Stimulated activated naive CD8-positive, alpha-beta T cell treated with anti-CD3 and anti-CD28 coated beads, Interleukin-15, amount 100 ng/mL, for 72 hours (primary cell): ENCODE measurements at places on chromosomes 2 and 18.

- no peak for DNase-seq
These were observed 62.0 kb downstream of the GLI2 start for GRCh38 chr2:120797421-120798221.

GRCh38 chr2:155965415-155966063 is 367.0 kb downstream of the NR4A2 start:
- no peak for DNase-seq

DNA sequence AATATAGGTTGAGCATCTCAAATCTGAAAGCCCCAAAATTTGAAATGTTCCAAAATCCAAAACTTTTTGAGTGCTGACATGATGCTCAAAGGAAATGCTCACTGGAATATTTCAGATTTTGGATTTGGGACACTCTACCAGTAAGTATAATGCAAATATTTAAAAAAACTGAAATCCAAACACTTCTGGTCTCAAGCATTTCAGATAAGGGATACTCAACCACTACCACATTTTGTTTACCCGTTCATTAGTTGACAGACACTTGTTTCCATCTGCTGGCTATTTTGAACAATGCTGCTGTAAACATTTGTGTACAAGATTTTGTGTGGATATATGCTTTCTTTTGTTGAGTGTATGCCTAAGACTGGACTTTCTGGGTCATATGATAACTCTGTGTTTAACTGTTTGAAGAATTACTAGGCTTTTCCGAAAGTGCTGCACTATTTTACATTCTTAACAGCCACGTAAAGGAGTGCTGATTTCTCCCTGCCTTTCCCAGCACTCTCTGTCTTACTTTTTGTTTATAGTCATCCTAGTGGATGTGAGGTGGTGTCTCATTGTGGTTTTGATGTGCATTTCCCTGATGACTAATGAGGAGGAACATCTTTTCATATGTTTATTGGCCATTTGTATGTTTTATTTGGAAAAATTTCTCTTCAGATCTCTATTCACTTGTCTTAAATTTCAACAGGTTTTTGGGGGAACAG is 19.5 kb upstream of the DCDC2C start:
- DNase-seq: no peak

DNA sequence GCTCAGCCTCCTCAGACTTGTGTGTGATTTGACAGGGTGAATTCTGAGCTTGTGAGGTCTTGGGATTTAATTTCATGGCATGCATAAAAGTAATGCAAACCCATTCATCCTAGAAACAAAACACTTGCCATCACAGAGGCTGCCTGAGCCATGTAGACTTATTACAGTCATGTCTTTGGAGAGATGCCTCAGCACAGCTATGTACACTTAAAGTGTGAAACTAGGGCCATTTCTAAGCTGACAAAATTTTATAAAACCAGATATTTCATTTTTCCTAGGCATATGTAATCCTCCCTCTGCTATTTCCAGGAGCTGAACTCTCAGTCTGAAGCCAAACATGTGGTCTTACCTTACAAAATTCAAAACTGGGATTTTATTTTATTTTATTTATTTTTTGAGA is 322.2 kb upstream of the SPHKAP start:
- DNase-seq: no peak

GRCh38 chr18:50853863-50854271 is 25.1 kb upstream of the ME2 start:
- DNase-seq: no peak

DNA sequence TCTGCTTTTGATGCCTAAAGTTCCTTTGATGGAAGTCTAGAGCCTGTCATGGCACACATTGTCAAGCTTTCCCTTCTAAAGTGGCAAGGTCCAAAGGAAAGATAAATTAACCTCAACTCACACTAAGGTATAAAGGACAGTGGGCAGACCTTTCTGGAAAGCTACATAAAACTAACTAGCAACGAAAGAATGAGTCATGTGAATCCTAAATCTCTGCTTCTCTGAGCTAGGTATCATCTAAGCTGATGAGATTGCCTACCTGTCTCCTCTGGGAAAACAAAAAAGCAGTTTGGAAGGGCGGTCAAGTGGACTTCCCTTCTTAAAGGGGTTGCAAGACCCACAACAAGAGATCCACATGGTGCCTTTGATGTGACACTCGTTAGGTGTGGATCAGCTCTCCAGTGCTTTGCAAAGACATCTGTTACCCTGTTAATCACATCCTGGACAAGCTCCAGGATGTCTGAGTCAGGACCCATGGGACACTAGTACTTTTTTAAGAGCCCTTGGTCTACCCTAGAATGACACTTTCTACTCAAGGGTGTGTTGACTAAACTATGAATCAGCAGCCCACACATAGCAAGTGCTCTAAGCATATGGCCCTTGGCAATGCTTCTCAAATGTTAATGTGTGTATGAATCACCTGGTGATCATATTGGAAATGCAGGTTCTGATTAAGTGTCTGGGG is 173.5 kb downstream of the ALK start:
- no peak for DNase-seq

GRCh38 chr2:240399419-240400324 is 35.8 kb upstream of the GPC1 start:
- DNase-seq: no peak

GRCh38 chr2:106812383-106812782 is 73.6 kb downstream of the ST6GAL2 start:
- no peak for DNase-seq

GRCh38 chr2:23692851-23693605 is 233.9 kb downstream of the ATAD2B start:
- no peak for DNase-seq

DNA sequence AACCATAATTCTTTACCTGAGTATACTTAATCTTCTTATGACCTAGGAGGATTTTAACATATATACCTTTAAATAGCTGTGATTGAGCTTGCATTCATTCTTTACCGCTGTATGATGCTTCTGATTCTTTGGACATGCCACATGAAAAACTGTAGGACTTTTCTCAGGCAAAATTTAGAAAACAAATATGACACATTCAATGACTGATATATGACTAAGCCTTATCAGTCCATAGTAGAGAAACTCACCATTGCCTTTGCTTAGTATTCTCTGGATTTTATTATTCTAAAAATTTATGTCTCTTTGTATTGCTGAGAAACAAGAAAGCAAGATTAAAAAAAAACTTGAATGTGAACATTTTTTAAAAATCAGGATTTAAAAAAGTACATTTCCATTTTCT is 3.7 kb downstream of the FAM171B start:
- no peak for DNase-seq

DNA sequence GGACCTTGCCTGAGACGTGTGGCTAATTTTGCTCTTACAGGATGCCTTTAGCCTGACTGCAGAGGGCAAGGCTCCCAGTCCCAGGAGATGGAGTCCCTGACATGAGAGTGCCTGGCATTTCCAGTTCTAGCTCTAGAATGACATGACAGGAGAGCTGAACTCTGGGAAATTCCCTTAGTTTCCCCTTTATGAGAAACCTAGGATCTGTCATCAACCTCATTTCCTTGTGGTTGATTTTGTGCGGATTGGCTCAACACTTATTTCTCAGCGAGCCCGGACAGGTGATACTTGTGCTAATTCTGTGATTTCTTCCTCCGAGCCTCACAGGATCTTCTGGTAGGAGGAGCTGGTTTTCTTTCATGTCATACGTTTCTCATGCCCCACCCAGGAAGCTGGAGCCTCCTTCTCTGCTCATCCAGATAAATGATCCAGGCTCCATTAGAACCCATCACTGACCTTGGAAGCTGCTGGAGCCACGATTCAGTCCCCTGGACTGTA is at the start of gene IL36G:
IL36G (plus strand) TSS at position 448 of the 498 bp plus-strand sequence. CDS start 633 bp downstream, outside the sequence.
- DNase-seq: no peak

GRCh38 chr2:23861952-23862351 is 65.0 kb downstream of the ATAD2B start:
- DNase-seq: no peak

GRCh38 chr2:168430431-168430830 is 25.6 kb upstream of the CERS6 start:
- no peak for DNase-seq

DNA sequence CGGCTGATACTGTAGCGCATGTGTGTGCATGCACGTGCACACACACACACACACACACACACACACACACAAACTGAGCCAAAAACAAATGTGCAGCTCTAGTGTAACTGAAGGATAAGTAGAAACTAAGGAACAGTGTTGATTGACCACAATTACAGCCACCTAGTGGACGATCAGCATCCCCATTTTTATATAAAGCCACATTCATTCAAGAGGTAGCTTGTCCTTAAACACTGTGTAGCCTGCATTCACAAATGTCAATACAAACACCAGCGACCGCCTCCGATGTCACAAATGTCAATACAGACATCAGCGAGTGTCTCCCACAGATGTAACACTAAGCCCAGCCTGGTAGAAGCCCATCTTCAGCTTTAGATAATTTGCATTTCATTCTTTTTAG is 167.4 kb downstream of the PTGR3 start:
- no peak for DNase-seq

- DNase-seq: peak; percentile 13
These were observed 177.7 kb downstream of the DIS3L2 start for GRCh38 chr2:232139171-232139594.

GRCh38 chr2:179812501-179812900 is 48.9 kb downstream of the ZNF385B start:
- DNase-seq: no peak

DNA sequence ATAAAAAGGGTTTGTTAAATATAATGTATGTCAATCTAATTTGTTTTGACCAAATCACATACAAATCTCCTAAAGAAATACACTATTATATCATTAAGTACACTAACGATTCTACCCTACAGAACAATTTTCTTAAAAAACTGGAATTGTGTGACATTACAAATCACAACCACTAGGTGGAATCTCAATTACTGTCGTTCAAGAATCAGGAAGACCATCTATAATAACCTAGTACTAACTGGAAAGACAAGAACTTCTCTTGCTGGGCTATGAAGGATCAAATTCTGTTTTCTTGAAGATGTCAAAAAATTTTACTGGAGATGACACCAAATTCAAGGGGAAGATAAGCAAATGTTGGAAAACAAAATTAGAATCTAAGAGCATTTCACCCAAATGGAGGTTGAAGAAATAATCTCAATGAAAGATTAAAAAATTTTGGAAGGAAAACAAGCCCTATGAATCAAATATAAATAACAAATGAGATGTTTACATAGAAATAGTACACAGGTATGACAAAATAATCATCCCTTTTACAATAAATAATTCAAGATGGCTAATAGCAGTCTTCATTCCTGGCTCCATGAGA is 110.9 kb downstream of the STK39 start:
- DNase-seq: no peak

DNA sequence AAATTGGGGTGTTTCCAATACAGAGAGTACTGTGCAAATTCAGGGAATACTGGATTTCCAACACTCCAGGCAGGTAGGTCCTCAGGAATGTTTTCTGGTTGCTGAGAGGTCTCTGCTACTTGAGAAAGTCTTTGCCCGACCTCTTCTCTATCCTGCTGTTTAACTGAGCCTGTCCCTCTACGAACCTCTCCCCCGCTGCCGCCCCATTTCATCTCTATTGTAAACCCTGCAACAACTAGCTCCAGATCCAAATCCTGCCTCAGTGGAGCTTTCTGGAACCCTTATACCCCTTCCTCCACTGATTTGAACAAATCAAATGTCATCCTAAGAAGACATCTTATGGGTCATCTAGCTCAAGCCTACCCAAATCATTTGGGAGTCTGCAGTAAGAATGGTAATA is 1.3 kb downstream of the EIF4E2 start:
- DNase-seq: no peak

GRCh38 chr18:69239849-69240674 is 160.6 kb upstream of the DOK6 start:
- no peak for DNase-seq

DNA sequence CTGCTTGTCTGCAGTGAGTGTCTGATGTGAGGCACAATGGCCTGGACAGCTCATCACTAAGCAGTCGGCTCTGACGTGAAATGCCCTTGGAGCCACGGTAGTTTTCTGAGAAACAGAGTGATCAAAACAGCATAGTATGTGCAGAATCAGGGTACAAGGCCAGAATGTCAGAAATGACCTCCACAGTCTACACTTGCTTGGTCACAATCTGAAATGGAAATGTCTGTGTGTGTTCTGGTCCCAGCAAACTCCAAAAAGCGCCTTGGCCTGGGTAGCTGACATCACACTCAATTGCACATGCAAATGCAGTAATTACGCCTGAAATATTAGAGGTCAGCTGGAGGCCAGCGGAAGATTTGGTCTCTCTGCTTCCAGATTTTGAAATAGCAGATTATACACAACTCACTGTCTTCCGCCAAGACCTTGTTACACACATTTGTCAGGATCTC is 95.4 kb downstream of the CTAGE1 start:
- no peak for DNase-seq

DNA sequence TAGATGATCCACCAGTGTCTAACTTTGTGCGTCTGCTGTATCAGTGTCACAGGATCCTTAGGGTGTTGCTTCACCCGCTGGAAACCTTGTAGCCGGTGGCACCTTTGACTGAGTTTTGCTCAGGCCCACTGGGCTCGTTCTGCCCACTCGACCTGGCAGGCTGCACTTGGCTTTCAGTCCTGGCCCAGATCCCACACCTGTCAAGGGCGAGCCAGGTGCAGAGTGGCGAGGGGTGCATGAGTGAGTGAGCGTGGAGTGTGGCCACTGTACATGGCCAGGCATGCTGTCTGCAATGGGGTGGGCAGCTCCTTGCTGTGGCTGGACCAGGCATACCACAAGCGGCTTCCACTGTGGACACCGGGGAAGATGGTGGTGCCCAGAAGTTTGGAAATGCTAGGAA is 179.0 kb downstream of the FAM210A start:
- DNase-seq: no peak

GRCh38 chr2:207432453-207432852 is 97.3 kb upstream of the CREB1 start:
- no peak for DNase-seq

DNA sequence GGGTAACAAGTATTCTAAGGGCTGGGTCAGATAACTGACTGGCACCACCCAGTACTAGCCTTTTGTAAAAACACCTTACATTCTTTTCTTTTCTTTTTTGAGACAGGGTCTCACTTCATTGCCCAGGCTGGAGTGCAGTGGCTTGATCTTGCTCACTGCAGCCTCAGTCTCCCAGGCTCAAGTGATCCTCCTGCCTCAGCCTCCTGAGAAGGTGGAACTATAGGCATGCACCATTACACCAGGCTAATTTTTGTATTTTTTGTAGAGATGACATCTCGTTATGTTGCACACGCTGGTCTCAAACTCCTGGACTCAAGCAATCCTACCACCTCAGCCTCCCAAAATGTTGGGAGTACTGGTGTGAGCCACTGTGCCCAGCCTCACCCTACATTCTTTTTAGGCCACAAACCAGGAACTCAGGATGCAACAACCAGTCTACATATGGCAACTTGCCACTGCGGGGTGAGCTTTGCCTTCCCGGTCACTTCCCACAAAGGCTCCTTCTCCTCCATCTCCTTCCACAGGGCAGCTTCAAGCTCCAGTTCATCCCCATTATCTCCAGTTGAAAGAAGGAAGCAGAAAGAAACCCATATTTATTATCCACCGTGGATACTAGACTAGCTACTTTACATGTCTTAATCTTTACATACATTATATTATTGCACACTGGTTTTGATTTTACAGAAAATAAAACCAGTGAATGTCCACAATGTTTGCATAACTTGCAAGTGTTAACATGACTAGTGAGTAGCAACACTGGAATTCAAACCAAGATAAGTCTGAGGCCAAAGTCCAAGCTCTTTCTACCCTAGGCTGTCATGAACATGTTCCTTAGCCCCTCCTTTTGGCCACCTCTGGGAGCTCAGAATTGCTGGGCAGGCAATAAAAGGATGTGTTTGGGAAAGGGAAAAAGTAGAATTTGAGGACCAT is 23.7 kb upstream of the AP1S3 start:
- DNase-seq: no peak
